ENCODE measurements at places on chromosomes 12 and 14. TPM values are rescaled to one million over a fixed set of nuclear protein-coding genes. Genes with fewer than 3 reads are reported as not detected.

The NANOG gene
- 0.35 TPM for polyA plus RNA-seq

The MYH7 gene
- 0.32 TPM for polyA plus RNA-seq

DNA sequence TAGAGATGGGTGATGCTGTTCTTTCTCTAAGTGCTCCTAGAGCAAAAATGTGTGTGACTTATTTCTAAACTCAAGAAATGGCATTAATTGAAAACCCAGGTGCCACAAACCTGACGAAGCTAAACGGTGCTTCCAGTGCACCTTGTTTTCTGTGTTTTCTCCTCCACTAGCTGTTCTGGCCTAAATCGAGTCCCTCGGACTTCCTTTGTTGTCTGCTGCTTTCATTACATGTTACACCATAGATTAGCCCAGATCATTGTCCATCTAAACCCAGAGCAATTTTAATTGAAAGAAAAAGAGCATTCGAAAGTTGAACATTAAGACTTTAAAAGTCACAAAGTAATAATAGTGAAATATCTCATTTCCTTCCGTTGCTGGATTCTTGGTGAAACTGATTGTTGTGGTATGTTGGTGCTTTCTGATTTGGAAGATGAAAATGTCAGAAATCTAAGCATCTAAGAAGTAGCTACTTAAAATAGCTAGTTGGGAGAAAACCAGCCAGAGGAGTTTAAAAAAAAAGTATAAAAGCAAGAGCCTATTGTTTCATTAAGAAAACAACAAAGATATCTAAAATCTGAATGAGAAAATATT, 219.6 kb upstream of the G2E3 start:
- DNase-seq, result no peak

GRCh38 chr12:19834592-19834991, 395.3 kb downstream of the AEBP2 start:
- no peak for DNase-seq

DNA sequence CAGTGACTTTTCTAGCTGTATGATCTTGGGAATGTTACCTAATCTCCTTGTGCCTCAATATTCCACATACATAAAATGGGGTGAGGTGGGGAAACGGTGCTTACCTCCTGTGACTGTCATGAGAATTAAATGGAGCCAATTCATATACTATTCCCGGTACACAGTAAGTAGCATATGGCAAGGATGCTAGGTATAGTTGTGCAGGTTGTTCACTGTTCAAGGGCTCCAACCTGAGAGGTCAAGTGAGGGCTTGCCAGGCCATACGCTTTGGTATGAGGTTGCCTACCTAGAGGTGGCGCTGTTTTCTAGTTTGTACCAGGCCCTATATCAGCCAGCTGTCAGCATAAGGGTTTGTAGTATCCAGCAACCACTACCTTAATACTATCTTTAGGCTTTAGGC, 3.6 kb upstream of the BATF start:
- DNase-seq, result no peak

DNA sequence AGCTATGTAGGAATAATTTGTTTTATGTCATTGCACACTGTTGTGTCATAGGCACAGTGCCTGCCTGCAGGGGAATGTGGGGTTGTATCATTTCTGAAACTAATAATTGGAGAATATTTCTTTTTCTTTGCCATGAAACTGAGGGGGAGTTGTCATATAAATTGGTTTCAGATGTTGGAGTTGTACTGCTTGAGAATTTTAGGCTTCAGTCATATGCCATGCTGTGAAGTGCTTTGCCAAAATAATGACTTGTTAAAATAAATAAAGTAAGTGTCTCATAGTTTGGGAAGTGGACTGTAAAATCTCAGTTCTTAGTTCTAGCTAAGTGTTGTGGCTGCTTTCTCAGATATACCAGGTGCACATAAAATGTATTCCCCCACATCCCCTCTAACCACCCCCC, 116.8 kb downstream of the DAAM1 start:
- no peak for DNase-seq

All from left kidney (tissue), 8 donors.